Urinary bladder (tissue), 4 donors: ENCODE measurements at places on chromosomes 3 and 15. TPM values are rescaled to one million over a fixed set of nuclear protein-coding genes. Genes with fewer than 3 reads are reported as not detected.

Gene PPP2R3A
- total RNA-seq: 28.7 TPM

- DNase-seq: no peak
Observed at GRCh38 chr3:119437691-119438258, 25.6 kb downstream of the TMEM39A start.

- no peak for DNase-seq
Observed at GRCh38 chr3:141853081-141853601, 23.3 kb upstream of the ATP1B3 start.

- DNase-seq: no peak
Observed at GRCh38 chr3:12627370-12627769, 36.5 kb downstream of the RAF1 start.
